Uterus (tissue), 4 donors: ENCODE measurements at places on chromosomes 1 and 21. TPM values are rescaled to one million over a fixed set of nuclear protein-coding genes. Genes with fewer than 3 reads are reported as not detected.

DNA sequence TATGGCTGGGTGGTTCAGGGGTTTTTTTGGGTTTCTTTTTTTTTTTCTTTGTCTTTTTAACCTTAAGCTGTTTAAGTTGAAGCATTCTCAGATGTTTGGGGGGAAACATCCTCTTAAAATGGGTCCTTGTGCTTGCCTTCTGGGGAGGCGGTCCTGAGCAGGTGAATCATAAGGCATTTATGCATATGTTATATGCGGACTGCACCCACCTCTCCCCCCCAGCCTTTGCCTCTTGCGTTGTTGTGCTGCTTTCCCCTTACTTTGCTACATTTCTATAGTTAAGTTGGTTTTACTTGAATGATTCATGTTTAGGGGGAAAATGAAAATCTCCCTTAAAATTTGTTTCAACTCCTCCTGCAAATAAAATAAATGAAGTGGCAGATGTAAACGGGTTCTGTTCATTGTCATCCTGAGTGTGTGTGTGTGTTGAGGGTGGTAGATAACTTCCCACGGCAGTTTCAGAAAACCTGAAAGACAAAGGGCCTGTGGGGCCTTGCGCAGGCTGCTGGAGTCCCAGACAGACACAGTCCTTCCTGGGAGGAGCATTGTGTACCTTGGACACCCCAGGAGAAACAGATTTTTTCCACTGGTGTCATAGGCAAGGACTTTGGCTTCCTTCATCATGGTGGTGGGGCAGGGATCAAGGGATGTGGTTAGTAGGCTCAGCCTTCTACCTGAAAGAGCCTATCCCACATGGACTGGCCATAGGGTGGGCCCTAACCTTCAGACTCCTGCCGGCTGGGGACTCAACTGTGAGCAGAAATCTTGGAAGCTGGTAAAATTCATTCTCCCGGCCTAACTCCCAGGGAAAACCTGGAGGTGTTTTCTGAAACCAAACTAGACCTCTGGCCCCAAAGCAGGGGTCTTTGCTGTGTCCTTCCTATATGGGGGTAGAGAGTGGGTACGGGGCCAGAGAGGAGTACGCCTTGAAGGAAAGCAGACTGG lies 926 bp upstream of the SH3D21 start:
- no peak overlapping the region for H3K4me3 ChIP-seq
- no peak for DNase-seq
- H3K27ac ChIP-seq: no peak overlapping the region

- no peaks in the 10 kb centered on the region for H3K4me1 ChIP-seq
- H3K36me3 ChIP-seq: no peaks in the 10 kb centered on the region
- no peak overlapping the region for H3K4me3 ChIP-seq
- no peaks in the 10 kb centered on the region for H3K27me3 ChIP-seq
- no peak overlapping the region for H3K27ac ChIP-seq
- no peak for DNase-seq
These were observed 46.9 kb upstream of the LIN9 start for GRCh38 chr1:226355669-226356551.

- no peak overlapping the region for H3K27ac ChIP-seq
- no peak overlapping the region for H3K4me3 ChIP-seq
- H3K4me1 ChIP-seq: no peaks in the 10 kb centered on the region
These were observed 642.3 kb downstream of the AJAP1 start for GRCh38 chr1:5296557-5297179.

- no peak for DNase-seq
- H3K27me3 ChIP-seq: no peaks in the 10 kb centered on the region
- no peaks in the 10 kb centered on the region for H3K36me3 ChIP-seq
- no peak overlapping the region for H3K27ac ChIP-seq
- no peaks in the 10 kb centered on the region for H3K4me1 ChIP-seq
- no peak overlapping the region for H3K4me3 ChIP-seq
These were observed 74.1 kb downstream of the PGBD5 start for GRCh38 chr1:230351983-230352382.

DNA sequence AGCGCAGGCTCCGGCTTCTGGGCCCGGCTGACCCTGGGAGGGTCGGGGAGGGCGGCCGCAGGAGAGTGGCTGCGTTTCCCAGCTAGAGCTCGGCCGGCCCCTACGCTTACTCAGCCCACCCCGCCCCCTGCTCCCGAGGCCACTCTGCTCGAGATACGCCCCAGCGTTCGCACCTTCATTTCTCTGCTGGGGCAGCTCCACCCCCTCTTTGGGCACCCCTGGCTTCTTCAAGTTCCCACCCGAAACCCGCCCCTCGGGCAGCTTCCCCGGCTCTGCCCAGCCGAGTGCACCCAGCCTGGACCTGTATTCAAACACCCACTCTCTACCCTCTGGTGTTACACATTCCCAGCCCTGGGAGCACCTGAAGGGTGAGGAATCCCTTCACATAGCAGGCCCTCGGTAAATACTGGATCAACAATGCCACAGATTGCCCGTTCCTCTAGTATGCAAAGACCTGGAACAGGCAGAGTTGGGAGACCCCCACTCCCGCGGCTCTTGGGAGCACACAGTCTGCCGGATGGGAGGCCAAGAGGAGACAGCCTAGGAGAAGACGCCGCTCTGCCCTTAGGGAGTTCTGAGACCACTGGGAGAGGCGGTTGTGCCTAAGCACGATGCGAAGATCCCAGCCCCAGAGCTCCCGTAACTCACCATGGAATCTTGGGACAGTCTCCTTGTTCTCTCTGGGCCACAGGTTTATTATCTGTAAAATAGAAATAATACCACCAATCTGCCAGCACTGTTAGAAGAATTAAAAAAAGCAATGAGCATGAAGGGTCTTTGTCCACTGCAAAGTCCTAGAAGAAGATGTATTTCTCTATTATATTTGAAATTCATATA lies 566 bp upstream of the PAQR7 start:
- no peaks in the 10 kb centered on the region for H3K4me1 ChIP-seq
- no peaks in the 10 kb centered on the region for H3K27me3 ChIP-seq
- no peaks in the 10 kb centered on the region for H3K36me3 ChIP-seq
- peak overlapping the region; percentile 85 for H3K27ac ChIP-seq
- DNase-seq: no peak
- H3K4me3 ChIP-seq: peak overlapping the region; percentile 66

GRCh38 chr1:30469426-30469825 lies 254.0 kb downstream of the MATN1 start:
- H3K4me3 ChIP-seq: no peak overlapping the region
- no peaks in the 10 kb centered on the region for H3K36me3 ChIP-seq
- H3K27ac ChIP-seq: no peak overlapping the region
- no peak for DNase-seq

- no peaks in the 10 kb centered on the region for H3K27me3 ChIP-seq
- no peak overlapping the region for H3K4me3 ChIP-seq
- no peaks in the 10 kb centered on the region for H3K4me1 ChIP-seq
- H3K36me3 ChIP-seq: no peaks in the 10 kb centered on the region
- DNase-seq: no peak
These were observed 142.2 kb upstream of the CACNA1E start for GRCh38 chr1:181341026-181341632.

GRCh38 chr1:84774669-84775534 lies 84.6 kb upstream of the SSX2IP start:
- DNase-seq: no peak
- no peaks in the 10 kb centered on the region for H3K4me1 ChIP-seq
- H3K4me3 ChIP-seq: no peak overlapping the region
- no peaks in the 10 kb centered on the region for H3K27me3 ChIP-seq
- no peaks in the 10 kb centered on the region for H3K36me3 ChIP-seq

FCMR gene
- total RNA-seq: 0.59 TPM
